ENCODE measurements at places on chromosomes 7 and 10.
A peak's percentile ranks its signal among the peaks of the same experiment; 100 is the strongest.

- peaks cover 11% of the 10 kb centered on the region for H3K27me3 ChIP-seq
- H3K4me3 ChIP-seq: no peak overlapping the region
Measured at GRCh38 chr7:43058271-43059066, 54.0 kb upstream of the HECW1 start.

- H3K27me3 ChIP-seq: peaks cover 11% of the 10 kb centered on the region
- no peaks in the 10 kb centered on the region for H3K36me3 ChIP-seq
- no peak overlapping the region for H3K27ac ChIP-seq
- peak; percentile 5 for DNase-seq
- H3K4me3 ChIP-seq: no peak overlapping the region
- H3K4me1 ChIP-seq: peaks cover 4% of the 10 kb centered on the region
Measured at GRCh38 chr7:94632338-94633013, 23.5 kb downstream of the SGCE start.

DNA sequence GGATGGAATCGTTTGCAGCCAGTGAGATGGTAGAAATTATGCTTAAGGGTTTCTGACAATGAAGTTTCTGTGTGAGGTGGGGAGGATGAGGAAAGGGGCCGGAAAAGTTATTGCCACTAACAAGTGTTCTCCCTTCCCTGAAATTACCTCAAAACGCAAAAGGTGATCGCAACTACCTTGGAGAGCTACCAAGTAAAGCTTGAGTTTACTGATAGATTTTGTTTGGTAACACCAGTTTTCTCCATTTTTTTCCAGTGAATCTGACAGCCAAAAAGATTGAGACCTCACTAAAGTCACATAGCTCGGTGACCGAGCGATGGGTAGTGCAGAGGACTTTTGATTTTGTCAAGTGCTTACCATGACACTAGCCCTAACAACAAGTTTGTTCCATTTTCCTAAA lies 1.6 kb downstream of the SUV39H2 start:
- no peak overlapping the region for H3K27ac ChIP-seq
- peaks cover 28% of the 10 kb centered on the region for H3K4me1 ChIP-seq
- H3K36me3 ChIP-seq: peaks cover 21% of the 10 kb centered on the region
- H3K27me3 ChIP-seq: no peaks in the 10 kb centered on the region
- peak overlapping the region; percentile 90 for H3K4me3 ChIP-seq

- no peak overlapping the region for H3K27ac ChIP-seq
- no peaks in the 10 kb centered on the region for H3K27me3 ChIP-seq
- H3K36me3 ChIP-seq: no peaks in the 10 kb centered on the region
- DNase-seq: no peak
Measured at GRCh38 chr10:82256275-82256674, 381.3 kb downstream of the NRG3 start.

GRCh38 chr7:76257973-76258372 lies 44.5 kb upstream of the HSPB1 start:
- DNase-seq: no peak
- no peak overlapping the region for H3K4me3 ChIP-seq
- H3K27me3 ChIP-seq: peaks cover 23% of the 10 kb centered on the region
- H3K36me3 ChIP-seq: no peaks in the 10 kb centered on the region
- H3K27ac ChIP-seq: no peak overlapping the region

DNA sequence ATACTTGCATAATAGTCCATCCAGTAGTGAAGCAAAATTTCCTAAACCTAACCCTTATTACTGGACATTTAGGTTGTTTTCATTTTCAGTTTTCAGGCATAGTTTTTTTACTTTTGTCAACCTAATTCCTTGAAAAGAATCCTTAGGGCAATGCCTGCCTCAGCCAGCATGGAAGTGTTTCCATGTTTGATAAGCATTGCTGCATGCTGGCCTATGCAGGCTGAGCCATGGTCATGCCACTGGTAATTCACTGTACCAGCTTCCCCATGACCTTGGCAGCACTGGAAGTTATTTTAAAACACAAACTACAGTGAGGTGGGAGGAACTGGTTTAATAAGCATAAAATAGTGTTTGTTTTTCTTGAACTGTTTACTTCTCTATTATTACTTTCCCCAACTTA lies 27.8 kb upstream of the PLCE1 start:
- H3K4me1 ChIP-seq: no peaks in the 10 kb centered on the region
- no peaks in the 10 kb centered on the region for H3K27me3 ChIP-seq
- H3K27ac ChIP-seq: no peak overlapping the region
- DNase-seq: no peak
- no peak overlapping the region for H3K4me3 ChIP-seq

DNA sequence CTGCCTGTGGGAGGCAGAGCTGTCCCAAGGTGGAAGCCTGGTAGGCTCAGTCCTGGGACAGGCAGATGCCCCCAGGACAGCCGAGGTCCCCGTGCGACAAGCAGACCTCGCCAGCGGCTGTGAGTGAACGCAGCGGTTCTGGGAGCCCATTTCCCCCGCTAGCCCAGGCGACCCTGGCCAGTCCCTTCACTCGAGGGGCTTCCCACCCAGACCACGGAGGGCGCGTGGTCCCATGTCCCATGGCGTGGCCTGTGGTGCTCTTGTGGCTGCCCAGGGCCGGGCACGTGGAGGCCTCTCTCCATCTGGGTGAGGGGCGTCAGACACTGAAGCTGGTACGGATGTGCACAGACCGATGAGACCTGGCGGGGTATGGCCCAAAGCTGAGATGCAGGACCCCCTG lies 67.9 kb downstream of the ELFN1 start:
- DNase-seq: no peak
- no peak overlapping the region for H3K4me3 ChIP-seq
- no peak overlapping the region for H3K27ac ChIP-seq
- peaks cover 2% of the 10 kb centered on the region for H3K27me3 ChIP-seq

GRCh38 chr7:41520445-41520844 lies 182.4 kb downstream of the INHBA start:
- H3K4me1 ChIP-seq: no peaks in the 10 kb centered on the region
- no peaks in the 10 kb centered on the region for H3K27me3 ChIP-seq
- H3K4me3 ChIP-seq: no peak overlapping the region
- peaks cover 1% of the 10 kb centered on the region for H3K36me3 ChIP-seq
- no peak overlapping the region for H3K27ac ChIP-seq

GRCh38 chr7:15836041-15836440 lies 149.6 kb upstream of the MEOX2 start:
- no peaks in the 10 kb centered on the region for H3K36me3 ChIP-seq
- H3K27me3 ChIP-seq: no peaks in the 10 kb centered on the region
- H3K4me1 ChIP-seq: no peaks in the 10 kb centered on the region
- no peak for DNase-seq
- H3K27ac ChIP-seq: no peak overlapping the region

- no peak within 1 kb of the TSS for H3K27ac ChIP-seq
- peaks cover 79% of the 10 kb centered on the region for H3K27me3 ChIP-seq
- H3K36me3 ChIP-seq: no peaks in the 10 kb centered on the region
- H3K4me1 ChIP-seq: peaks cover 38% of the 10 kb centered on the region
- DNase-seq: no peak
Measured at GRCh38 chr7:27199849-27200760, at the start of gene HOXA13. Gene HOXA13, minus strand, starts transcription at chr7:27200091. Its CDS starts 14 bp downstream, at chr7:27200077.

- H3K27me3 ChIP-seq: peaks cover under 1% of the 10 kb centered on the region
- no peak overlapping the region for H3K27ac ChIP-seq
Measured at GRCh38 chr7:78203042-78203720, 404.6 kb downstream of the PHTF2 start.

- peaks cover 1% of the 10 kb centered on the region for H3K36me3 ChIP-seq
- H3K27me3 ChIP-seq: no peaks in the 10 kb centered on the region
- peak; percentile 99 for DNase-seq
- H3K4me1 ChIP-seq: peaks cover 49% of the 10 kb centered on the region
- peak overlapping the region; percentile 74 for H3K4me3 ChIP-seq
Measured at GRCh38 chr10:15168786-15169554, 477 bp upstream of the NMT2 start.

DNA sequence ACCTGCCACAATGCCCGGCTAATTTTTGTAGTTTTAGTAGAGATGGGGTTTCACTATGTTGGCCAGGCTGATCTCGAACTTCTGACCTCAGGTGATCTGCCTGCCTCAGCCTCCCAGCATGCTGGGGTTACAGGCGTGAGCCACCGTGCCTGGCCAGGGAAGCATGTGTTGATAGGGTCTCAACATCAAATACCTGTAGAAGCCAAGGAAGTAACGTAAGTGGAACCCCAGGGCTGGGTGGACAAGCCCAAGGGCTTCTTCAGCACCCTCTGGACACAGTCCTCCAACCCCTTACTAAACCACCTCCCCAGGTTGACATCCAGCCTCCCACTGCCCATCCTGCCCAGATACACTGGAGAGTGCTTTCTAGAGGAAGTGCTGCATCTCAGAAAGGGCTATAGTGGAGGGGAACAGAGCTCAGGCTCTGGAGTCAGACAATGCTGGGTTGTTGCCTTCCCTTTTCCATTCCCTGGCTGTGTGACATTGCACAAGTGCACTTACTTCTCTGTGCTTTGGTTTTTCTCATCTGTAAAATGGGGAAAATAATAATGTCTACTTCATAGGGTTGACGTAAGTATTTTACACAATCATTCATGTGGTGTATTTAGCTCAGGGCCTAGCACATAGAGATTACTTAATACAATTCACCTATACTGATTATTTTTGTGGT lies 73.9 kb upstream of the KAT6B start:
- H3K4me3 ChIP-seq: no peak overlapping the region
- no peaks in the 10 kb centered on the region for H3K4me1 ChIP-seq
- no peaks in the 10 kb centered on the region for H3K27me3 ChIP-seq

DNA sequence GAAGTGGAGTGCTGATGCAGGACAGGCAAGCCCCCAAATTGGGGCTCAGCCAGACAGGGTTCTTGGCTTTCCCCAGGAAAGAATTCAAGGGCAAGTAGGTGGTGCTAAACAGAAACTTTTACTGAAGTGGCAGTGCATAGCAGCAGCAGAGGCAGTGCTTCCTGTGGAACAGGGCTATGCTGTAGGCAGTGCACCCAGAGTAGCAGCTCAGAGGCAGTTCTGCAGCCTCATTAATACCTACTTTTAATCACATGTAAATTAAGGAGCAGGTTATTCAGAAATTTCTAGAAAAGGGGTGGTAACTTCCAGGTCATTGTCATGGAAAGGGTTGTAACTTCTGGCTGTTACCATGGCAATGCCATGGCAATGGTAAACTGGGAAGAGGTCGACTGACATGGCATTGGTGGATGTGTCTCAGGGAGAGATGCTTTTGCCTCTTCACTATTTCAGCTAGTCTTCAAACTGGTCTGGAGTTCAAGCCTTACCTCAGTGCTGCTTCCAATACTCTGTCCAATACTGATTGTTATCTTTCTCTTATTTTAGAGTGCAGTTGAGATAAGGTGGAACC lies 29.2 kb downstream of the PRSS58 start:
- no peaks in the 10 kb centered on the region for H3K36me3 ChIP-seq
- H3K4me1 ChIP-seq: no peaks in the 10 kb centered on the region
- DNase-seq: no peak
- H3K27me3 ChIP-seq: peaks cover 20% of the 10 kb centered on the region

DNA sequence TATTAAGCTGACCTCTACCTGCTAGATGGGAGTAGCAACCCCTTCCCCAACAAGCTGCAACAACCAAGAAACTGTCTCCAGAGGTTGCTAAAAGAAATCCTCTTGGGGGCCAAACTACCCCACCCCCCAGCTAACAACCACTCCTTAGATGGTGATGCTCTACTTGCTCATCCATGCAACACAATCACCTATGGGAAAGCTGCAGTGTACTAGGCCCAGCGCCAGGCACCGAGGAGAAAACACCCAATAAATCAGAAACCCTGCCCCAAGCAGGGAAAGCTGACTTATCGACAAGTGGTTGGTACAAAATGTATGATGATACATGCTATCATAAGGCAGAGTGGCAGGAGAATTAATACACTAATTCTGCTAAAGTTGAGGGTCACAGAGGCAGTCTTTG lies 17.3 kb downstream of the SLC25A13 start:
- peaks cover 2% of the 10 kb centered on the region for H3K36me3 ChIP-seq
- DNase-seq: peak; percentile 7
- peak overlapping the region; percentile 73 for H3K27ac ChIP-seq

Data from activated naive CD4-positive, alpha-beta T cell treated with anti-CD3 and anti-CD28 coated beads for 36 hours (primary cell).